ENCODE measurements at places on chromosomes 7 and 10.

DNA sequence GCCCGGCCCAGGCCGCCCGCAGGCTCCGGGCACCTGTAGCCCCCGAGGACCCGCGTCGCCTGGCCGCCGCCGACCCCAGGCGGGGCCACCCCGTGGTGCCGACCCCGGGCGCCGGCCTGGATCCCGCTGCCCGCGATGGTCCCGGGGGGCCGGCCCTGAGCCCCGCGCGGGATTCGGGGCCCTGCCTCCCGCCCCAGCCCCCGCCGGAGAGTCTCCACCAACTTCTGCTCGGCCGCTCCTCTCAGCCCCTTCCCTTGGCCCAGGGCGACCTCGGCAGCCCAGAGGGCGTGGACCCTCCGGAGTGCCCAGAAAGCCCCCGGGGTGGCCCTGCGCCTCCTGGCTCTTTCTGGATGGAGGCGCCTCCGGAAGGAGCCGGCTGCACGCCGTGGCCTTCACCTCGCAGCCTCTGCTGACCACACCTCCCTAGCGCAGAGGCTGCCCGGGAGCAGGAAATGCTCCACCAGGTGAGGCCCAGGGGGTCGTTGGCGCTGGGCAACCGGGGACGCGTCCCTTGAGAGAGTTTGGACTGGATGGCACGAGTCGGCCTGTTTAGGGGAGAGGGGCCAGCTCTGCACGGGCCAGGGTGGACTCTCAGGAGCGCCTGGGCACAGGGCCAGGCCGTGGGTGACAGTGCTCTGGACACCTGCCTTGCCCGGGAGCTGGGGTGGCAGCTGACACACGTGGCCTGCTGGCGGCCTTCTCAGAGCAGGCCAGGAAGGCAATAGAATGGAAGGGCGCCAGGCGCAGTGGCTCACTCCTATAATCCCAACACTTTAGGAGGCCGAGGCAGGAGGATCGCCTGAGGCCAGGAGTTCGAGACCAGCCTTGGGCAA is 529 bp downstream of the ZNF853 start:
- DNase-seq = no peak

GRCh38 chr7:50213622-50214017 is 90.9 kb upstream of the IKZF1 start:
- no peak for DNase-seq

GRCh38 chr10:99170116-99170675 is 65.5 kb downstream of the HPSE2 start:
- DNase-seq = no peak

- peak; percentile 10 for DNase-seq
Measured at GRCh38 chr10:6089334-6090219, 743 bp downstream of the RBM17 start.

GRCh38 chr10:4181621-4182049 is 396.6 kb upstream of the KLF6 start:
- DNase-seq = no peak

GRCh38 chr10:63578501-63578900 is 57.3 kb downstream of the REEP3 start:
- no peak for DNase-seq

GRCh38 chr10:32004161-32004591 is 52.0 kb downstream of the KIF5B start:
- peak; percentile 5 for DNase-seq

DNA sequence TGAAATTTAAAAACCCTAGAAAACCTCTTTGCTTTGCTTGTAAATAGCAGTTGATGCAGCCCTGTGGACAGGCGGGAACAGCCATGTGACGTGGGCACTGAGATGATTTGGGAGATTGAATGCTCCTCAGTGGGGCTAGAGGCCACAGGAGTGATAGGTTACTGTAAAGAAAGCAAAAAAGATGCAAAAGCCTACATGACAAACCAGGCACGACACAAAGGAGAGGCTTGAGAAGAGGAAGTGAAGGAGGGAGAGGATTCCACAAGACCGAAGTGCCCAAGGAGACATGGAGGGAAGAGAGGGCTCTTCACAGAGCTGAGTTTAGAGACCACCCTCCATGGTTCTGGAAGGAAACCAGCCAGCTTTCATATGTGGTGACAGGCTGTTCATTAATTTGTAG is 25.7 kb downstream of the IKZF1 start:
- no peak for DNase-seq

DNA sequence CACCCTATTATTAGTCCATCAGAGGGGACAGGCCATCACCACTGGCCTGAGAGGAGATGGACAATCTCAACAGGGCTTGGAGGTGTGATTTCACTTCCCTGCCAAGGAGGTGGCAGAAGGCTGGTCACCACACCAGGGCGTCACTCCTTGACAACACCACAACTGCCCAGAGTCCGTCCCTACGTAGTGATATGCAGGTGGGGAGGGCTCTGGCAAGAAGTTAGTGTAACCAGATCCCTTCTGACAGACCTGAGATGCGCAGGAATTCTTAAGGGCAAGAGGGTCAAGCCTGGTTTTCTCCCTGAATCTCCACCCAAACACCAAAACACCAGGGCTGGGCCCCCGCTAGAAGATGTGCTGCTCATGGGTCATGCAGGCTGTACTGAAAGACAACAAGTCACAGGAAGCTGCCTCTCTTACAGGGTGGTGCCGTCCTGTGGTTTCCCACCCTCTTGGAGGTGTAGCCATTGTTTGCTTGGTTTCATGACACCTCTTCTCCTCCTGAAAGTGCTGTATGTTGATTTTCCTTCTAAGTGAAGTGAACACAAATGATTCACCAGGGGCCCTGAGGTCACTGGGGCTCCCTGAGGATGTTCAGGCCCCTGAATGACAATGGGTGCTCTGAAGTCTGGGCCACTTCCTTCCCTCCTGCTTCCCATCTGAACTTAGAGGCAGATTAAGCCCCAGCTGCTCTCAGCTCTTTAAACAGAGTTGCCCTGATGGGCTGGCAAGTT is 27.1 kb downstream of the ATXN7L1 start:
- no peak for DNase-seq

DNA sequence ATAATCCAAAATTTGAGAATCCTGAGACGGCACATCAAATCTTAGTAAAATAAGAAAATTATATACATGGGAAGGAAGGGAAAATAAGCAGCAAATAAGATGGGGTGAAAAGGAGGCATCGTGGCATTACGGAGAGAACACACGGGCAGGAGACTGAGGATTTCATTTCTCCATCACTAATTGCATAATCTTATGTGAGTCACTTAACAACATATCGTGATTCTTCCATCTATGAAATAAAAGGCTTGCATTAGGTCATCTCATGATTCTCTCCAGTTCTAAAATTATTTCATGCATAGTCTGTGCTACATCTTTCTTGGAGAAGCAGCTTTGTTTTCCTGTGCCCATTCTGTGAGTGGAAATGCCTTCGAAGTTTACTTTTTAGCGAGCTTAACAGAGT is 288.7 kb downstream of the LRMDA start:
- no peak for DNase-seq

DNA sequence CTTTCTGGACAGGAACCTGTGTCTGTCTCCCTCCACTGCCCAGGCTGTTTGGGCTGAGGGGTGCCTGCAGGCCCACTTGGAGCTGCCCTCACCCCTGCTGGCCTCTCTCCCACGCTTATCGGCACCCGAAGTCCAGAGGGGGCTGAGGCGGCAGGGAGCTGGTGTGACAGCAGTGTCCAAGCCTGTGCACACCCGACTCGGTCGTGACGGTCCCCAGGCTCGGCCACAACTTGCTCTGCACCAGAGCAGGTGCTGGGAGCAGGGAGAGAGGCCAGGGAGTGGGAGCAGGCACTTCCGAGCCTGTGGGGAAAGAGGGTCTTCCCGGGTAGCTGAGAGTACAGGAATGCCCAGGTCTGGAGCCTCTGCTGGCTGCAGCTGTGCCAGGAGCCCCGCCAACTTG is 23.0 kb downstream of the INPP5F start:
- no peak for DNase-seq

- no peak for DNase-seq
Measured at GRCh38 chr10:36556468-36556867, 568.9 kb upstream of the ANKRD30A start.

DNA sequence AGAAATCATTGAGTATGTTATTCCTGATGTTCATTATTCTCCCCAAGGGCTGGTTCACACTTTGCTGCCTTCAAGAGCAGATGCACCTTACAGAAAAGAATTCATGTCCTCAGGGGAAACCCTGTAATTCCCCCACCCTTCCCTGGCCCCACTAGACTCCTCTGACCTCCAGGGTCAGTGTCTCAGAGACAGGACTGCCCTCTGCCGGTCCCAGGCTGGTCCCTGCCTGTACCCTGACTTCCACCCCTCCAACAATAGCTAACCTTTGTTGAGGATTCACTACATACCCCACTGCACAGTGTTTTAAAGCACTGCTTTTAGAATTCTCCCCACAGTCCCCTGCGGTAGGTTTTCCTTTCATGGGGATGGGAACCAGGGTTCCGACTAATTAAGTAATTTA is 4.4 kb upstream of the SEPHS1 start:
- DNase-seq = no peak

DNA sequence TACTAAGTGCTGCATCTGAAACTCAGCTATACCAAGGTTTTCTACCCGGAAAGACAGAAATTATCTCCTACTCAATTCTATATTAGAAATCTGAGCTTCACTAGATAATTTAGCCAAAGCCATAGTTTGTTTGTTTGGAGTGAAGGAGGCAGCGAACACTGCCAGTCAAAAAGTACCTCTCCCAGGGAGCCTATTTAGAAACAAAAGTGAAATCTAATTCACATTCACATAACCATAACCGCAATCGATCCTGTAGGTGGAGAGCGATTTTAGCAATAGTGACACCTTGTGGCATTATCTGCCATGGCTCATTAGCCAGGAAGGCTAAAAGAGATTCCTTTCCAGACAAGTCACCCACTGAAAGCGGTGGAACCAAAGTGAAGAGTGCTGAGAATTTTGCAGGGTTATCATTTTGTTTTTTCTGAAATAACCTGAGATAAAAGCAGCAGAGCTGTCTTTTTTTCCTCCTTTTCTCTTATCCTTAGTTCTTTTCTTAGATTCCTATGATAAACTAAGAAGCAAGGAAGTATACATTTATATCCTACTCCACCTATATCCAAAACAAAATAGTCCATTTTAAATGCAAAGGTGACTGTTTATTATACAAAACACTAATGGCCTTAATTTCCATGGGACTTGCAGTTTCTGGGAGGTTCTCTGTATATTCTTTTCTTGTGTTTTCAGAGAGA is 83.7 kb upstream of the BET1 start:
- peak; percentile 63 for DNase-seq

GRCh38 chr10:26468700-26469099 is 30.6 kb downstream of the APBB1IP start:
- DNase-seq = no peak

- DNase-seq = peak; percentile 74
Measured at GRCh38 chr7:142248166-142249160, 9.4 kb downstream of the PRSS58 start.

DNA sequence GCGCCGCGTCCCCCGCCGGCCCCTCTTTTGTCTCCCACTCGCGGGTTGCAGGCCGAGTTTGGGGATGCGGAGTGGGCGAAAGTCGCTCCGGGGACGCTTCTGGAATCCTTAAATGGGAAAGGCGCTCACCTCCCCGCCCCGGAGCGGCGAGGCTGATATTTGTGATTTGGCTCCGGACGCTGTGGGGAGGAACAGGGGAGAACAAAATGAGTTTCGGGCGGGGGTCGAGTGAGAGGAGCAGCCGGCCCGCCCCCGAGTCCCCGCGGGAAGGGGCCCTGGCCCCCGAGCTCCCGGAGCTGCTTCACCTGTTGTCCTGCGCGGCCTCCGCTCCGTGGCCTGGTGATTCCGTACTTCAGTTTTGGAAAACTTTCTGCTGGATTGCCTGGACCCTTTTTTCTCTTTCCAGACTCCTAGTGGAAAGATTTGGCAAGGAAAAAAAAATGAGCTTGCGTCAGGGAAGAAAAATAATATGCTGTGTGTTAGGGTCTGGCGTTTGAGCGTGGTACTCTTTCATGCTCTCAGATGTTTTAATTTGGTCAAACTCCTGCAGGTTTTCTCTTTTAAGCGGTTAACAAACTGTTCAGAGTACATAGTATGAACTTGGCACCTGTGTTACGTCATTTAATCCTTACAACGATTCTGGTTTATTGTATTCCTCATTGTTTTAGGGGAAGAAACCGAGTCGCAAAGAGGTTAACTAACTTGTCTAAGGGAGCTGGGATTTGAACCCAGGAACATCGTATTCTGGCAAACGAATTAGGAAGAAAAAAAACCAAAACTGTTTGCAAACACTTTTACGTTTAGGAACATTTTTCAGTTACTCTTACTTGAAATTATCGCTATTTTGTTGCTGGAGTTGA is 924 bp downstream of the BMPR1A start:
- DNase-seq = peak; percentile 51

GRCh38 chr7:68213838-68214237 is 1217.2 kb downstream of the TYW1 start:
- DNase-seq = no peak

- no peak for DNase-seq
Measured at GRCh38 chr7:73852500-73852899, 8.5 kb upstream of the TMEM270 start.

DNA sequence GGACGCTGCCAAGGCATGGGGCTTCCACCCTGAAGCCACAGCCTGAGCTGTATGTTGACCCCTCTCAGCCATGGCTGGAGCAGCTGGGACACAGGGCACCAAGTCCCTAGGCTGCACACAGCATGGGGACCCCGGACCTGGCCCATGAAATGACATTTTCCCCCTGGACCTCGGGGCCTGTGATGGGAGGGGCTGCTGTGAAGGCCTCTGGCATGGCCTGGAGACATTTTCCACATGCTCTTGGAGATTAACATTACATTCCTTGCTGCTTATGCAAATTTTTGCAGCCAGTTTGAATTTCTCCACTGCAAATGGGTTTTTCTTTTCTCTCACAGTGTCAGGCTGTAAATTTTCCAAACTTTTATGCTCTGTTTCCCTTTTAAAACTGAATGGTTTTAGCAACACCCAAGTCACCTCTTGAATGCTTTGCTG is 463.6 kb downstream of the ZWINT start:
- DNase-seq = no peak

GRCh38 chr10:131925716-131926115 is 24.9 kb downstream of the PPP2R2D start:
- no peak for DNase-seq

DNA sequence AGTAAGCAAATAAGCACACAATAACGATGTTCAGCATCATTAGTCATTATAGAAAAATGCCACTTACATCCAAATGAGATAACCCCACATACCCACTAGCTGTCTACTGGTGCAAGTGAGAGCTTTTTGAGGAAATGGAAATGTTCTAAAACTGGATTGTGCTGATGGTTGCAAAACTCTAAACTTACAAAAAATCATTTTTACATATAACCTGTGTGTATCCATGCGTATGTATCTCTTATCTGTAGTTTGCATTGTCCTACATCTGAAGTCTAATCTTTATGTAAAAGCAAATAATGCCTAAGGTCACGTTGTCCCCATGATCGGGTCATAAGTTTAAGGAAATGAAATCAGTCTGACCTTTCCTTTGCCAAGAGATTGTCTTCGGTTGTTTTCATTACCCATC is 81.6 kb upstream of the DNAJB6 start:
- DNase-seq = no peak

- DNase-seq = no peak
Measured at GRCh38 chr7:128452552-128452951, 3.1 kb upstream of the HILPDA start.
